ENCODE measurements at places on chromosomes 1 and 21.
A peak's percentile ranks its signal among the peaks of the same experiment; 100 is the strongest.

- DNase-seq: no peak
Measured at GRCh38 chr1:233289676-233290075, 5.8 kb downstream of the PCNX2 start.

GRCh38 chr21:18986197-18986596 lies 582.6 kb upstream of the TMPRSS15 start:
- DNase-seq: no peak

- DNase-seq: no peak
Measured at GRCh38 chr1:32255072-32256071, 4.3 kb downstream of the LCK start.

- DNase-seq: no peak
Measured at GRCh38 chr1:30847358-30847972, 61.1 kb downstream of the SDC3 start.

DNA sequence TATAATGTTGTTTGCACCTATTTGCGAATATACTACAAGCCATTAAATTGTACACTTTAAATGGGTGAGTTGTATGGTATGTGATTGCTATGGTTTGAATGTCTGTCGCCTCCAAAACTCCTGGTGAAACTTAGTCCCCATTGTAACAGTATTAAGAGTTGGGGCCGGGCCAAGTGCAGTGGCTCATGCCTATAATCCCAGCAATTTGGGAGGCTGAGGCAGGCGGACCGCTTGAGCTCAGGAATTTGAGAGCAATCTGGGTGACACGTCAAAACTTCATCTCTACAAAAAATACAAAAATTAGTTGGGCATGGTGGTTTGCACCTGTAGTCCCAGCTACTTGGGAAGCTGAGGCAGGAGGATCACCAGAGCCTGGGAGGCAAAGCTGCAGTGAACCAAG lies 12.0 kb upstream of the SIM2 start:
- DNase-seq: no peak

DNA sequence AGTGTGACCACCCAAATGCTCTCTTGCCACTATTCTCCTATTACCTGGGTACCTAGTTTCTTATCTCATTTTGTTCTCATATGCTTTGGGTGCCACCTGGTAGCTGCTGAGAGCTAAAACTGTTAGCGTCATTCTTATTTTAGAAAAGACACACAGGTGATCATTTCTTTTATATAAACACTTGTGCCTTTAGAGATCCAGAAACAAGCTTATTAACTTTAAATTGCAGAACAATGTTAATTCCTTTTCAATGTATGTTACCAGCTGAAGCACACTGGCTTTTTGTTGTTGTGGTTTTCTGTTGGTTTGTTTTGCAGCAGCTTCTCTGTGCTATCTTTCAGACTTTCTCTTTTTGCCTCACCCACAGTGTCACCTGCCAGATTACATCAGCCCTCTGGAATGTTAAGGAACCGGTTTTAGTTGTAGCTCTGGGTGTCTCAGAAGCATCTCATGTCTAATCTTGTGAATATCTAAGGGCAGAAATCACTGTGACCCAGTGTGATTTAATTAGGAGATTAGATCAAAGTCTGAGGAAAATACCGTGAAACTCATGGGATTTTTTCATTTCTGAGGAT lies 43.4 kb upstream of the SLC19A2 start:
- DNase-seq: peak; percentile 74

DNA sequence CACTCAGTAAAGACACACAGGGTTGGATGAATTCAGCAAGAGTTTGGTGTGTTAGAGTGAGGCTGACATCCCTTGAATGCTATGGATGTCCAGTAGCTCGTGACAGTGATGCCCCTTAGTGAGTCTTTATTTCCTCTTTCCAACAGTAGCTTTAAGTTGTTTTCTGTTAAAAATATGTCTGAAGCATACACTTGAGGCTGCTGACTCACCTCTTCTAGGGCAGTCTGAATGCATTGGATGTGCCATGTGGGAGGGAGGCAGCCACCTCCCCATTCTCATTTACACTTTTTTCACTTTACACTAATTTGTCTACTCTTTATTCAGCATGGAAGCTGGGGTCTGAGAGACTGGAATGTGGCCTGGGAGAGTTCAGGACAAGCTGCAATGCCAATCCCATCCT lies 17.6 kb downstream of the NOS1AP start:
- DNase-seq: no peak

GRCh38 chr1:96329121-96329520 lies 392.5 kb upstream of the PTBP2 start:
- DNase-seq: no peak

- no peak for DNase-seq
Measured at GRCh38 chr1:28783363-28783762, 28.6 kb upstream of the OPRD1 start.

- no peak for DNase-seq
Measured at GRCh38 chr1:216881695-216882094, 158.5 kb upstream of the ESRRG start.

DNA sequence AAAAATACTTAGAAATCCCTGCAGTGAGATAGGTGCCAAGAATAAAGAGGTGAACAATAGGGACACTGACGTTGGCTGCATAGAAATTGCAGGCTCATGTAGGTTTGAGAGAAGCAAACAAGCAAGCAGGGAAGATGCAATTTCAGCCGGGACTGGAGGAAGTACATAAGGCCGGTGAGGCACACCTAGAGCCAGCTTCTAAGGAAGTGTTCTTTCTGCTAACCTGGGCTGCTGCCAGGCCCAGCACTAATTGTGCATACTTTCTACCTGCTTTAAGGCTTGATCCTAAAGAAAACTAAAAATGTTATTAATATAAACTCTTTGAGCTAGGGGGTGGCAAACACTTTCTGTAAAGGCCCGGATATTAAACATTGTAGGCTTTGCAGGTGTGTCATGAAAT lies 71.0 kb downstream of the LMO4 start:
- no peak for DNase-seq

- no peak for DNase-seq
Measured at GRCh38 chr1:177341773-177342172, 171.0 kb downstream of the BRINP2 start.

- no peak for DNase-seq
Measured at GRCh38 chr21:38089763-38090046, 167.1 kb upstream of the KCNJ15 start.

DNA sequence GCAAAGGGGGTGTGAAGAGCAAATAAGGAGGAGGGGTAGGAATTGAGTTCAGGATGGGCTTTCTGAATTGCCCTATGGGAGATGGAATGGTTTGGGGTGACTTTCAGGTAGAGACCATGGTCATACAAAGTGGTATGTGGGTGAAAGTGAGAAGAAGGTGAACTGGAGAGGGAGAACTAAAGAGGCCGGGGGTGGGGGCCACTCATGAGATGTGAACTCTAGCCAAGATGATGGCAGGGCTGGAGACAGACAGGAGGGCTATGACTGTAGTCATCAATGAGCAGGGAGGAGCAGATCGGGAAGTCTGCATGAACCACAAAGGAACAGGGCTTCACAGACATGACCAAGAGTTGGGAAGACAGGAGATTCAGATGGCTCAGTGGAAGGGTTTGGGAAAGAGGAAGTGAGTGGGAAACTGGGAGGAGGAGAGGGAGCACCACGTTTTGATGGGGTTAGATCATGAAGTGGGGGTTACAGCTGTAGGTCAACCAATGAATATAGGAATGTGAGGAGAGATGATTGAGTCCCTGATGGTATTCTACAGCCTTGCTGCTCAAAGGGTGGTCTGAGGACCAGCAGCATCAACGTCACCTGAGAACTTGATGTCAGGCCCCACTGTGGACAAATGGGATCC lies 20.7 kb upstream of the LRRC8D start:
- DNase-seq: no peak

All from NCI-H1048 (cell line).